ENCODE measurements at places on chromosomes 1 and 21.
A peak's percentile ranks its signal among the peaks of the same experiment; 100 is the strongest.

- peak; percentile 82 for DNase-seq
These were observed 152.4 kb downstream of the TOMM20 start for GRCh38 chr1:234975941-234976860.

GRCh38 chr1:247357052-247357780, 25.5 kb upstream of the ZNF496 start:
- peak; percentile 43 for DNase-seq

DNA sequence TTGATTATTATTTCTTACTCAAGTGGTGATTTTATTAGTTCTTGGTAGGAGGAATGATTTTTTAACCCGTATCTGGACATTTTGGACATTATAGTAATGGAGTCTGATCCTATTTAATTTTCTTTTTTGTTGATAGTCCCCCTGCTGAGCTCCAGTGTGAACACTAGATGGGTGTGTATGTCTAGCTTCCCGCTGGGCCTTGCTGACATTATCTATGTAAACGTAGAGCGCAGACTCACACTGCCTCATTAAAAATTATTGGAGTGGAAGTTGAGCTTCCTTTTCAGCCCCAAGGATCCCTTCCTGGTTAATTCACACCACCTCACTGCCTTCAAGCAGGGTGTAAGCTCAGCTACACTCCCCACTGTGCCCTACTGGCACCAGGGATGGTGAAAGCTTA, 467.6 kb upstream of the PKN2 start:
- DNase-seq: no peak

- peak; percentile 34 for DNase-seq
These were observed 116.4 kb downstream of the GLIS1 start for GRCh38 chr1:53622531-53622930.

DNA sequence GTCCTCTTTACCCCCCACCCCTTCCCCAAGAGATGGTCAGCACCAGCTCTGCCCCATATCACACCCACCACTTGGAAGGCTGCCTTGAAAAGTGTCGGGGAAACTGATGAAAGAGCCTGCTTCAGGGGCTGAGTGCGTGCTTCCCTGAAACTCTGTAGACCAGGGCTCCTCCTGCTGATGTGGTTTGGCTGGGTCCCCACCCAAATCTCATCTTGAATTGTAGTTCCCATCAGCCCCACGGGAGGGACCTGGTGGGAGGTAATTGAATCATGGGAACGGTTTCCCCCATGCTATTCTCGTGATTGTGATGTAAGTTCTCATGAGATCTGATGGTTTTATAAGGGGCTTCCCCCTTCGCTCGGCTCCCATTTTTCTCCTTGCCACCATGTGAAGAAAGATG, 36.4 kb downstream of the UBIAD1 start:
- no peak for DNase-seq

DNA sequence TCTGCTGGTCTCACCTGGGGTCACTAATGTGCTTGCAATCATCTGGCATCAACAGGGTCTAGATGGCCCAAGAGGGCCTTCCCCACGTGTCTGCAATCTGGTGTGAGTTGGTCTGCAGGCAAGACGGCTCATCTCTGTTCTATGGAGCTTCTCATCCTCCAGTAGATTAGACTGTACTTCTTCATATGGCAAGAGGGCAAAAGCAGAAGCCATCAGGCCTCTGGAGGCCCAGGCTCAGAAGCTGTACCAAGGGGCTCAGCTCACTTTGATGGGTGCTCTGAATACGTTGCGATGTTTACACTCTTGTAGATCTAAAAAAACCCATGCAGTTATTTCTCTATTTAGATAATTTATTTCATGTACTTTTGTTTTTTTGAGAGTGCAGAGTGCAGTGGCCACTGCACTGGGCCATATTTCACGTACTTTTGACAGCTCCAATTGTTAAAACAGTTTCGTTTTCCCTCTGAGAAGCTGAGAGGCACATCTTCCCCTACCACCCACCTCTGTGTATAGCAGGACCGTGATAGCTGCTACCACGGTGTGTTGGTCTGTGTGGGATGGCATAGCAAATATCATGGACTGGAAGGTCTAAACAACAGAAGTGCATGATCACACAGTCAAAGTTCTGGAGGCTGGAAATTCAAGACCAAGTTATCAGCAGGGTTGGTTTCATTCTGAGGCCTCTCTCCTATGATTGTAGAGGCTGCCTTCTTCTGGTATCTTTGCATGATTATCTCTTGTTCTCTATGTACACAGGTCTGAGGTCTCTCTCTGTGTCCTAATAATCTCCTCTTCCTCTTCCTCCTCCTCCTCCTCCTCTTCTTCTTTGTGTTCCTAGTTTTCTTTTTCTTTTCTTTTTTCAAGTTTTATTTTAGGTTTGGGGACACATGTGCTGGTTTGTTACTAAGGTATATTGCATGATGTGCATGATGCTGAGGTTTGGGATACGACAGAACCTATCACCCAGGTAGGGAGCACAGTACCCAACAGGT, 17.0 kb downstream of the CITED4 start:
- DNase-seq: no peak

GRCh38 chr1:24528744-24529143, 26.1 kb downstream of the RCAN3 start:
- no peak for DNase-seq

DNA sequence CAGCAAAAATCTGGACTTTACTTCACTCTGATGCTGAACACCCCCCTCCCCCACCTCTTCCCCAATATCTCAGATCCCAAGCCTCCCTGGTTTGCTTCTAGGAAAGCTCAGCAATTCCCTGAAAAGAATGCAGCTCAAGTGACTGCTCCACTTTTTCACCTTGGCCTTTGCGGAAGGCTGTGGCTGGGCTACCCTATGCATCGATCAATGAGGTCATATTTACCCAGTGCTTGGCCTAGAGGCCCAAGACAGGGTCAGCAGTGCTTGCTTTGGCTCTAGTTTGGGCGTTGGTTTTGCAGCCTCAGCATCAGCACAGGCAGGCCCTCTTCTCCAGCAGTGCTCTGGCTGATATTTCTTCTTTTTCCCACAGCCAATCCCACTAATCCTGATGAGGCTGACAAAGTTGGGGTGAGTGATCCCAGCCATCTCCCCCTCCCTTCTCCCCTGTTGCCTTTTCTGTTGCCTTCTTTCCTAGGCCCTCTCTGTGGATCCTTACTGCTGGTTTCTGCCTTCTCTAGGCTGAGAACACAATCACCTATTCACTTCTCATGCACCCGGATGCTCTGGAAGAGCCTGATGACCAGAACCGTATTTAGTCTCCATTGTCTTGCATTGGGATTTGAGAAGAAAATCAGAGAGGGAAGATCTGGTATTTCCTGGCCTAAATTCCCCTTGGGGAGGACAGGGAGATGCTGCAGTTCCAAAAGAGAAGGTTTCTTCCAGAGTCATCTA, 14.2 kb downstream of the FCGR2B start:
- no peak for DNase-seq

DNA sequence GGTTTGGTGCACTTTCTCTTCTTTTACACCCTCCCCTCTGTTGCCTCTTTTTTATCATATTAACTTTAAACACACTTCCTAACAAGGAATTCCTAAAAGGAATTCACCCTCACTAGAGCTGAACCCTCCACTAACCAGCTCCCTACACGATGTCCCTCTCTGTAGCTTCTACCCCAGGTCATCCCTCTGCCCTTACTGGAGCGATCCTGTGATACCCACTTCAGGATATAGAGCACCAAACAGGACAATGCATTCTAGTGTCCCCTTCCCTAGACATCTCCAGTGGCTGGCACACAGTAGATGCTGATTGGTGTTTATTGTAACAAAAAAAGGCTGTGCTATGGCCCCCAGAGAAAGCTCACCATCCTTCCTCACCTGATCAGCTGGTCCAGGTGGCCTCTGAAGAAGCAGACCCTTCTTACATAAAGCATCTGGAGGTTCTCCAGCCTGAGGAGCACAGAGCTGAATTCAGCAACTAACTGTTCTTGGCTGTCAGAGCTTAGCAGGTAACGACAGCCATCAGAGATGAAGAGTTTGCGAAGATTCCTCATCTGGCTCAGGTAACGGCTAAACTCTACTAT, 1.4 kb downstream of the PRAMEF18 start:
- peak; percentile 64 for DNase-seq

DNA sequence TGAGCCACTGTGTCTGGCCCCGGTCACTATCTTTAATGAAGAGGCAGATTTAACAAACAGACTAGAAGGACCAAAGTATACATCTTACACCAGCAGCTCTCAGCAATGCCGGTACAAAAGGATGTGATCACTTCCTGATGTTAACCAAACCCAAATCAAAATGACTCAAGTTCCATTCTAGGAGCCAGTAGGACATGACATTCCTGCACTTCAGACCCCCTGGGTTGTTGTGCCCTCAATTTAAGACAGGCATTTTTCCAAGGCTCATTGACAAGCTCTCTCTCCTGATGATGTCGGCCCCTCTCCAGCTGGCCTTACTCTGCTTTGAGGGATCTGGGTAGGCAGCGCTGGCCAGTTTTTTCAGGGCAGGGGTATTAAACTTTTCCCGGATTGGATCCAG, 35.1 kb downstream of the YARS1 start:
- no peak for DNase-seq

GRCh38 chr1:66752000-66752592, at the start of gene DYNLT5:
DYNLT5 (plus strand) TSS chr1:66752459; CDS start chr1:66754659, 2,200 bp downstream.
- peak; percentile 91 for DNase-seq

DNA sequence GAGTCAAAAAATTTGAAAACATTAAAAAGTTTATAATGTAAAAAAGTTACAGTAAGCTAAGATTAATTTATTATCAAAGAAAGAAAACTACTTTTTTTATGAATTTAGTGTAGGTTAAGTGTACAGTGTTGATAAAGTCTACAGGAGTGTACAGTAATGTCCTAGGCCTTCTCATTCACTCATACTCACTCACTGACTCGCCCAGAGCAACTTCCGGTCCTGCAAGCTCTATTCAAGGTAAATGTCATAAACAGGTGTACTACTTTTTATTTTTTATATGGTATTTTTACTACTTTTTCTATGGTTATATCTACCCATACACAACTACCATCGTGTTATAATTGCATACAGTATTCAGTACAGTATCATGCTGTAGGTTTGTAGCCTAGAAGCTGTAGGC, 49.6 kb downstream of the TBX19 start:
- DNase-seq: no peak

- no peak for DNase-seq
These were observed 3.7 kb downstream of the KCNAB2 start for GRCh38 chr1:6049419-6049818.

DNA sequence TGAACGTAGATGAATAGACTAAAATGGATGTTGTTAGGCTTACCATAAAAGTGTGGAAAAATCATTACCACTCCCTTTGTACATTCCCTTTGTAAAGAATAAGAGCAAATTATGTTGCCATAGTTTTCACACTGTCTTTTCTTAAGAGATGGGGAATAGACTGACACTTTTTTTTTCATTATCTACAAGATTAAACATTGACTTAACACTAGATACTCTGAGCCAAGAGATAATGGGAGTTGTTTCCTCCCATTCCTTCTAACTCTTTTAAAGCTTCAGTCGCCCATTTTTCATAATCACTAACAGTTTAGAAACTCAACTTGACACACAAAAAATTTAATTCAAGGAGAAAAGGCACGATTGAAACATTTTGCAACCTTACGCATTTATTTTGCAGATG, 10.1 kb downstream of the AIDA start:
- DNase-seq: no peak

- peak; percentile 89 for DNase-seq
These were observed 47.5 kb downstream of the HSF2BP start for GRCh38 chr21:43611598-43612369.

DNA sequence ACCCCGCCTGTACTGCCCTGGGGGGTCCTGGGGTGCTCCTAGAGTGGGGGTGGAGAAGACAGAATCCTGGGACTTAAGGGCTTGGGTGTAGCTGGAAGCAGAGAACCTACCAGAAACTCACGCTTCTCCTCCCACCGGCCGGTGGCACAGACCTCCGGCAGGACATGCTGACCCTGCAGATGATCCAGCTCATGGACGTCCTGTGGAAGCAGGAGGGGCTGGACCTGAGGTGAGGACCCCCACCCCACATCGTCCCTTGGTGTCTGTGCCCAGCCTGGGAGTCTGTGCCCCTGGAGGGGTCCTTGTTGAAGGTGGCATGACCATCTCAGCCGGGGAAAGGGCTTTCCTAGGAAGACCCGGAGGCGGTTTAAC, 70.8 kb downstream of the PIK3CD start:
- no peak for DNase-seq

- no peak for DNase-seq
These were observed 16.3 kb upstream of the H3-3A start for GRCh38 chr1:226046240-226046639.

GRCh38 chr1:68375919-68376318, 73.8 kb downstream of the RPE65 start:
- DNase-seq: no peak

DNA sequence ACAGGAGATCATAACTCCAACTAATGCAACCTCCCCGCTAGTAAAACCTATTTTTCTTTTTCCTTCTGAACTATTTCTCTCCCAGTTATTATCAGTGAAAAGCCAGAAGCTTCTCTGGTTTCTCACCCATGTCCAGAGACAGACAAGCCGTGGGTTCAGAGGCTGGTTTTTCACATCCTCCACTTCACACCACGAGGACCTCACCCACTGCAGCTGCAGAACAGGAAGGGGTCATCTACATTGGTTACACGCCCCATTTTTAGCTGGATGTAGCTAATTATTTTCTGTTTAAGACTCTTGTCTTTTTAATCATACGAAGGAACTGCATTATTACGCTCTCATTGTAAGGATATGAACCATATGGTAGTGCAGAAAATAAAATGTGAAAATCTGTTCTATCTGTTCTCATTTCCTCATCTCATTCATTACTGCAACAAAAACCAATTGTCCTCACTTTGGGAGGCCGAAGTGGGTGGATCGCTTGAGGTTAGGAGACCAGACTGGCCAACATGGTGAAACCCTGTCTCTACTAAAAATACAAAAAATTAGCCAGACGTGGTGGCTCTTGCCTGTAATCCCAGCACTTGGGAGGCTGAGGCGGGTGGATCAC, 39.1 kb upstream of the CLDN14 start:
- DNase-seq: no peak

GRCh38 chr1:87331365-87332241, 2.9 kb downstream of the LMO4 start:
- peak; percentile 92 for DNase-seq

- no peak for DNase-seq
These were observed 1.3 kb downstream of the MTFR1L start for GRCh38 chr1:25821112-25821476.

DNA sequence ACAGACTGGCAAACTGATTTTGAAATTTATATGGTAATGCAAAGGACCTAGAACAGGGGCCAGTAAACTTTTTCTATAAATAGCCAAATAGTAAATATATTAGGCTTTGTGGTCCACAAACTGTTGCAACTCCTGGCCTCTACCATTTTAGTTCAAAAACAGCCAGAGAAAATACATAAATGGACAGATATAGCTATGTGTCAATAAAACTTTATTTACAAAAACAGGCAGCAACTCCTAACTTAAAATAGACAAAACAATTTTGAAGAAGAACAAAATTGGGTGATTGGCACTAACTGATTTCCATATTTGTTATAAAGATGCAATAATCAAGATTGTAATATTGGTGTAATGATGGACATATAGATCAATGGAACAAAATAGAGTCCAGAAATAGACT, 6.7 kb upstream of the TRAF5 start:
- no peak for DNase-seq

- DNase-seq: no peak
These were observed 12.7 kb upstream of the IKBKE start for GRCh38 chr1:206457408-206458120.
